Activated CD4-positive, alpha-beta memory T cell treated with anti-CD3 and anti-CD28 coated beads, Interleukin-2, amount 10 ng/mL, durations not matched to agents 7 days and 5 days (primary cell): ENCODE measurements at places on chromosomes 12 and 14. TPM values are rescaled to one million over a fixed set of nuclear protein-coding genes. Genes with fewer than 3 reads are reported as not detected.
A peak's percentile ranks its signal among the peaks of the same experiment; 100 is the strongest.

GRCh38 chr14:70391493-70392391 is 25.1 kb downstream of the SYNJ2BP start:
- DNase-seq, result no peak

DNA sequence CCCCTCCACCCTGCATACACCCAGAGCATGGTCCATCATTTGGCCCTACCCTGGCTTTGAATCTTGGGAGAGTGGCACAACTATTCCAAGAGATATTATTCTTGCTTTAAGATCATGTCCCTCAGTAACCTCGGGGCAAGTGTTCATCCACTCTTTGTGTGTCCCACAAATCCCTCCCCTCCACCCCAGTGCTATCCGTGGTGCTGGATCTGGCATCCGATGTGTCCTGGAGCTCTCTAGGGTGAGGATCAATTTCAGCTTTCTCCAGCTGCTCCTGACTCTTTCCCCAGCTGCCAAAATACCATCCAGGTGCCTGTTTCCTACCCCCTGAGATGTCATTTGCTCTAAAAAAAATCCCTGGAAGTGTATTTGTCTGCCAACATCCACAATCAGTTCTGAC is 64.8 kb upstream of the CMKLR1 start:
- no peak for DNase-seq

DNA sequence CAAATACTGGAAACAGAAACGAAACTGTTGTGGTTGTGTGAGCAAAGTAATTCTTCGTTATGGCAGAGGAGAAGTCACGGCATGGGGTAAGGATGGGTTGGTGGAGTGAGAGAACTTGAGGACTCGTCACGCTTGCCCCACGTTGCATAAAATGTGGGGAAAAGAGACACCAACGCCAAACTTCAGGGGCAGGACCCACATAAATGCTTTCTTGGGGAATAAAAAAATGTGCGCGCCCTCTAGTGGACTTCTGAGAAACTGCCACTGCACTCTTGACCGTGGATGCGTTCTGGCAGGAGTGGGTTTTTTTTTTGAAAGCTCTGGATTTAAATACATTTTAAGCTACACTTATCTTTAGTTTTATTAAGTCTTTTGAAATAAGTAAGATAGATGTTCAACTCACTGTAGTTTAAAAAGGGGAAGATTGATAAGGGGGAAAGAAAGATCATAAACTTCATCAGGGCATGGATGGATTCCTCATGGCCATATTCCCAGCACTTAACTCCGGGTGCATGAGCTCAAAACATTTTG is 4.1 kb upstream of the IGF1 start:
- DNase-seq, result peak; percentile 56

DNA sequence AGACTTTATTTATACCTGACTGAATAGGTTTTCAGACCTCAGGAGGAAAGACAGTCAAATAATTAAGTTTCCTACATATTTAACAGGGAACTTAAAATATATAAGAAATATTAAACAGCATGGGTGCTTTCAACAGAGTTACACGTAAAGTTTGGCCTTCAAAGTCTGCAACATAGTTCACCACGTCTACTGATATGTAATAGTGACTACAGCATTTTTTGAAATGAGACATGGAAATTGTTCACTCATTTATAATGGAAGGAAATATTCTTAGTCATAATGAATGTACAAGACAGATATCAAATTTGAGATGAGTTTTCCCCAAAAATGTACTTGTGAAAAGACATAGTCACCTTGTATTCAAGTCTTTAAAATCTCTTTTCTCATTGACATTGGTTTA is 56.7 kb upstream of the KCNMB4 start:
- no peak for DNase-seq

DNA sequence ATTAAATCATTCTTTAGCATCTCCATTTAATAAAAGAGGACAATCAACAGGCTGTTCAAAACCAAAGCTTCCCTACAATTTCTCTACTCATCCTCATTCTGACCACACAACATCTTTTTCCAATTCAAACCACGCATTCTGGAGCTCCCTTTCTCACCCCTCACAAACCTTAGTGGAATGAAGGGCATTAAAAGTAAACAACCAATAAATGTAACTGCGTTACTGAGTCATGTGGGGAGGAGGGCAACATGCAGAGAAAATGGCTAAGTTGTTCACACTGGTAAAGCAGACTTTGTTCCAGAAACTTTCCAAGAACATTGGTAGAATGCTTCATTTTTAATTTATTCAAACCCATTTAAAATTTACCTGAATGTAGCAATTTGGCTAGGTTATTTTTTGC is 19.6 kb downstream of the SOX5 start:
- DNase-seq, result no peak

- no peak for DNase-seq
These were observed 14.0 kb downstream of the BEGAIN start for GRCh38 chr14:100573002-100573756.

- DNase-seq, result no peak
These were observed 1.9 kb upstream of the DYNC1H1 start for GRCh38 chr14:101962503-101962874.

- no peak for DNase-seq
These were observed 57.8 kb downstream of the TMEM117 start for GRCh38 chr12:43893670-43894069.

DNA sequence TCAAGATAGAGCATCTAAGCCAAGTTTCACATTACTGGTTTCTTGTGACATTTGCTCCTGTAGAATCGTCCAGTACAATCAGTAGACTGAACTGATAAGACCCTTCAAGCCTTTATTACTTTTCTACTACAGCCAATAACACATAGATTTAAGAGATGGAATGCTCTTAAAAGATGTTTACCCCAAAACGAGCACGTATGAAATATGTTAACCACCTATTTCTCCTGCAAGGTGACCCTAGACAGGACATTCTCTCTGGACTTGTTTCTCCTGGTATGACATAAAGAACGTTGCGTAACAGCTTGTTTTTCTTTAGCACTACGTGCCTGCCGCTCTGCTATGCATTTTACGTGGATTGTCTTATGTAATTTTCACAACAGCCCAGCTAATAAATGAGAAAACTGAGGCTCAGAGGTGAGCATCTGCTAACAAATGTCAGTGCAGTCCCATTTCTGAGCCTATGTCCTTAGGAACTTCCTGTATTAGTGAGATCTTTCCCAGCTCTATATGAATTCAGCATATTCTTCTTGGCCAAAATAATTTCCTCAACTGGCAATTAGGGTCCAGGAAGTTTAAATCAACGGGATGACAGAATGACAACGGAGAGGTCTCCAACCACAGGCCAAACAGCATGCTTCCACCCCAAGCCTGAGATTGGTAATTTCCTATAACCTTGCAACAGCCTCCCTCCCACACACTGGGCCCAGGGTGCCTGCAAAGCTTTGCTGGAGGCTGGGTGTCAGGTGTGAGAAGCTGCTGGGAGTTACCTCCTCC is 3.7 kb downstream of the NFKBIA start:
- DNase-seq, result peak; percentile 25

DNA sequence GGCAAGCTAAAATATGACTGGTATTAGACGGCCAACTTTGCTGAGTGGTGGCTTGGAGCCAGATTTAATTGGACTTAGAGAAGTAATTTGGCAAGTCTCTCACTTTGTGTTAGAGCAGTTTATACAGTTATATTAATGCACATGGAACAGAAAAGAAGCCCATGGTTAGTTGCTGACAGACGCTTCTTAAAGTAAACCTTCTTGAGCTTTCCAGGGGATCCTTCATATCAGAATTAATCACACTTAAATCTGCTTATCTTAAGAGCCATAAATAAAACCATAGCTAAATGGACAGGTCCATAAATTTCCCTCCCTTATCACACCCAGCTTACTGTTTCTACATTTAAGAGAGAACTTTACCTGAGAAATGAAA is 9.6 kb downstream of the GSG1 start:
- no peak for DNase-seq

GRCh38 chr12:76049575-76050251 is 18.1 kb upstream of the PHLDA1 start:
- DNase-seq, result no peak

GRCh38 chr12:120261951-120262851 is 3.3 kb downstream of the PXN start:
- DNase-seq, result peak; percentile 53

DNA sequence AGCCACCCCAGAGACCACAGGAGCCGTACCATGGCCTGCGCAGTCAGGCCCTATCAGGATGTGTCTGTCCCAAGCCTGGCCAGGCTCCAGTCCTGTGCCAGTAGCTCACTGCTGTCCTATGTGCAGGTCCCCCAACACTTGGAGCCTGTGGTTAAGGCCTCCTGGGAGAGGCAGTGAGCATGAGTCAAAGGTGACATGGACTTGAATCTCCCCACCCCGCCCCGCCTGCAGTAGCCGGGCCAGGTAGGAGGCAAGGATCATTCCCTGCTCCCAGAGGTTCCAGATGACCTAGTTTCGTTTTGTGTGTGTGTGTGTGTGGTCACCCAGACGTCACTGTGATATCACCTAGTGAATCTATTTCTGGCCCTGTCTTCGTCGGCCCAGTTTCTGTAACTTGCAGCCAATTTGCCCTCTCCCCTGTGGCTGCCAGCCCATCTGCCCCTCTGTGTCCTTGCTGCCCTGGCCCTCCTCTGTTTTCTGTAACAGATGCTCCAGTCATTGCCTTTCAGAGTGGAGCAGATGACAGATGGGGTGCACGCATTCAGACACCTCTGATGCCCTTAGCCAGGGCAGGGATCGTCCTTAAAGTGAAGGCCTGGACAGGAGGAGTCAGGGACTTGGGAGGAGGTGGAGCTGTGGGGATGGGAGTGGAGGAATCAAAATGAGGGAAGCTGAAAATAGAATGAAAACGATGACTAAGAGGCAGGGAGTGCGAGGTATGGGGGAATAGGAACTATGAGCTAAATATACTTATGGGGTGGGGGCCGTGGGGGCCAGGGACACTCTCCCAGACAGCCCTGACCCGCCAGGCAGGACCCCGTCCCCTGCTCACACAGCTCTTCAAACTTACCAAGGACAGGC is 37.4 kb downstream of the SLC6A12 start:
- DNase-seq, result no peak

- peak; percentile 24 for DNase-seq
These were observed 165.5 kb upstream of the PLXNC1 start for GRCh38 chr12:93982771-93983315.

- DNase-seq, result no peak
These were observed 581 bp downstream of the ARG2 start for GRCh38 chr14:67620217-67620785.

GRCh38 chr12:63845726-63846125 is 1.2 kb downstream of the SRGAP1 start:
- no peak for DNase-seq

DNA sequence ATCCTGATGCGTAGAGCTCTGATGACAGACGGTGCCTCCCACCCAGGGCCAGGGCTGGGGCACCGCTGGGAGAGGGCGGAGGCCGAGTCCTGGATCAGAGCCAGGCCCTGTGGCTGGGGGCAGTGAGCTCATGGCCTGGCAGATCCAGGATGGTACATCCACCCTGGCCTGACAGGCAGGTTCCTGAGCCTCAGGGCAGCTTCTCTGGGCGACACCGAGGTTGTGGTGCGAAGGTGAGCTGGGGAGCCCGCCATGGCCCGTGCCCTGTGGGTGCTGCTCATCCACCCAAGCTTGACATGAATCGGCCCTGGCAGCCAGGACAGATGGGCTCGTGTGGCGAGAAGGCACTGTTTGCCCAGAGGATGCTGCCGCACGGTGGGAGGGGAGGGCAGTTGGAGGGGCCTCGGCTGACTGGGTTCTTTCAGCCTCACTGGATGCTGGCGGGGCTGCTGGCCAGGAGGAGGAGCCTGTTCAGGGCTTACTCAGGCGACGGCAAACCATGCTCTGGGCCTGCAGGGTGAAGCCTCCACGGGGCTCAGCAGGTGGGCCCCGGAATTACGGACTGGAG is 16.6 kb downstream of the LRTM2 start:
- no peak for DNase-seq

Gene RILPL2
- 9.0 TPM for total RNA-seq

Gene DNAI7
- total RNA-seq, result not detected

Gene TEAD4
- total RNA-seq, result 0.83 TPM

Gene CAPS2
- total RNA-seq, result 4.1 TPM

Gene LHX5
- not detected for total RNA-seq

Gene TRMT5
- total RNA-seq, result 6.6 TPM

Gene AVPR1A
- not detected for total RNA-seq

Gene OTX2
- not detected for total RNA-seq

Gene KRT1
- 0.30 TPM for total RNA-seq

Gene ASB2
- 99.3 TPM for total RNA-seq

Gene EFS
- not detected for total RNA-seq

Gene CLEC9A
- total RNA-seq, result not detected
